NB4 (cell line): ENCODE measurements at places on chromosomes 4 and X.

DNA sequence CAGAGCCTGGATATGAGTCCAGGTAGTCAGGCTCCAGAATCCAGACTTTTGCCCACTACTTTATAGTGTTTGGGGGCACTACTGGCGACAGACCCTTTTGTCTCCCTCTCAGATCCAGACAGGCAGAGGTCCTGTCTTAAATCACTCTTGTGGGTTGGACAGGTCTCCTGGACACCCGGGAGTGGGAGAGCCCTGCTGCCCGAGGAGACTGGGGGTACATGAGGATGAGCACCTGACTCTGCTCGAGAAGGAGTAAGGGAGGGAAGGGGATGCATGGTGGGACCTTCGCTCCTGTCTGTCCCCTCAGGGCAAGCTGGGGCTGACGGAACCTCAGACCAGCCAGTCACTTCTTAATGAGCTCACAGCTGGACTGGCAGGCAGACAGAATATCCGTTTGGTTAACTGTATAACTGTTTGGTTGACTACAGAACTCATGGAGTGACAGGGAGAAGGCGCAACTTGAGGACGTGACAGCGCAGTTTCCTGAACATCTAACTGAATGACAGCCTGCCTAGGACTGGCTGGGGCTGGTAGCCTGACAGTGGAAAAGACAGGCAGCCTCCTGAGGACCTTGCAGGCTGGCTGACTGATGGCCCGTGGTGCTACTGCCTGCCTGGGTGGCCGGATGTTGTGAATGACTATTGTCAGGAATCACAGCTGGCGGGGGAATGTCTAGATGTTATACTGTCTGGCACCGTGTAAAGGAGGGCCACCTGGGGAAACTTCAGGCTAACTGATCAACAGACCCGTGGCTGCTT is 1.6 kb upstream of the SUV39H1 start:
- no peak for DNase-seq

- no peak for DNase-seq
These were observed 272.0 kb downstream of the DTHD1 start for GRCh38 chr4:36553453-36553852.

- DNase-seq, result no peak
These were observed 76.3 kb upstream of the IL15 start for GRCh38 chr4:141560056-141560455.

GRCh38 chrX:71607488-71607887 is 10.8 kb downstream of the CXCR3 start:
- no peak for DNase-seq

GRCh38 chrX:116272861-116273260 is 102.3 kb downstream of the AGTR2 start:
- no peak for DNase-seq

DNA sequence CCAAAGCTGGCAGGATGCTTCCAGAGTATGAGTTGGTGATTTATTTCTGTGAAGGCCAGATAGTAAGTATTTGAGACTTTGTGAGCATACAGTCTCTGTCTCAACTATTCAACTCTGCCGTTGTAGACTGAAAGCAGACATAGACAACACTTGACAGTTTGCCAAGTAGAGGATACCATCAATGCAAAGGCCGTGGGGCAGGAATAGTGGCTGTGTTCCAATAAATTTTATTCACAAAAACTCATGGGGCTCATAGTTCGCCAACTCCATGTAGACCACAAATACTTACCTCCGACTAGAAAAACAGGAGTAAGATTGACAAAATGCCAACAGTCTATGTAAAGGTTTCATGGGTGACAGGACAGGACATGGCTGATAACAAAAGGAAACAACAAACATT is 3.7 kb upstream of the PIR start:
- DNase-seq, result no peak

GRCh38 chr4:36676139-36677050 is 395.0 kb downstream of the DTHD1 start:
- no peak for DNase-seq
